Activated naive CD4-positive, alpha-beta T cell (primary cell): ENCODE measurements at places on chromosomes 6 and 20.

GRCh38 chr20:54221353-54221752 lies 13.5 kb downstream of the PFDN4 start:
- DNase-seq: no peak

DNA sequence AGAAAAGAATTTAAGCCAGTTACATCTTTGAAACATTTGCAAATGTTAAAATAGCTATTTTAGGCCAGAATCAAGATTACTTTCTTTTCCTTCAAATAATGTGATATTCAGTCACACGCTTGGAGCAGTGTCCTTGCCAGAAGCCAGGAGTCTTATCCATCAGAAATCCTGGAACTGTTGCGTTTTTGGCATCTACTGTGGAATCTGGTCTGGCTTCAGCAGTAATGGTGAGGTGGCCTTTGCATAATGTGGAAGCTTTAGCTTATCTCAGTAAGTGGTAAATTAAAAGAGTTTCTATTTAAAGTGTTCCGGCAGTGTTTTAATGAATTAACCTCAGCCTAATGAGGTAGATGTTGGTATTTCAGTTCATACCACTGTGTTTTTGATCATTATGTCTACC lies 97.6 kb downstream of the FIG4 start:
- no peak for DNase-seq

DNA sequence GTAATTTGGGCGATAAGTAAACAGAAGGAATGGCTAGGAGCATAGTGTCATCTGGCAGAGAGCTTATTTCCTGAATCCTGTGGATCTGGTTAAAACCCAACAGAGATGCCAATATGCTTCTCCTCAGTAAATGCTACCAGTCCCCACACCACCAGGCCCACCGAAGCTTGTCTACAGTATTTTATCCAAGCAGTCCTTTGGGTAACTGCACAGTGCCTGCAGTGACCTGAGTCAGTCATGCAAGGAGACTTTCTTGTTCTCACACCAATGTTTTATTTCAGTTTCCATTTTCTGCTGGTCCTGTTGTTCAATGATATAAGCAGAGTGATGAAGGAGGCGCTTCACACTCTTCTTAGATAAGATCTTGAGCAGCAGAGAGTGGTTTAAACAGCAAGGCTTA lies 326.3 kb downstream of the RIMS1 start:
- no peak for DNase-seq

GRCh38 chr6:96909811-96910210 lies 12.1 kb upstream of the NDUFAF4 start:
- DNase-seq: no peak

DNA sequence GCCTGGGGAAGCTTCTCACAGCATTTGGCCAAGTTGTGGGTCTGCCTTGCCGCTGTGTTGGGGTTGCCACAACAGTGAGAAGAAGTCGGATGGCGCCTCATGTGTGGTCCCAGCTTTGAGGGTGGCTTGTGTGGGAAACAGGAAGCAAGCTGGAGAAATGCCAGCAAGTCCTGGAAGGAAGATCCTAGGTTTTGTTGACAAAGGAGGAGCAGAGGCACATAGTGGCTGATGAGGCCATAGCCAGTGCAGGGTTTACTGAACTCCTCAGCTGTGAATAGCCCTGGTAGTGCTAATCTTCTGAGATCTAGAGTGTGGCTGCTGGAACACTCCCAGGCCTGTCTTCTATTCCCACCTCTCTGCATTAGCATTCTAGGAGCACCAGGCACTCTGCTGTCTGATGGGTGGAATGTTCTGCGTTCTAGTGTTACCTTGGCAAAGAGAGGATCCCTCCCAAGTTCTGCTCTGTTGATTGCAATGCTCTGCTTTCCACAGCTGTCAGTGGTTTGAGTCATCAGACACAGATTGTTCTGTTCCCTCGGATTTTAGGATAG lies 25.2 kb downstream of the SNPH start:
- DNase-seq: no peak

GRCh38 chr6:169960521-169960885 lies 209.1 kb downstream of the ERMARD start:
- no peak for DNase-seq

- no peak for DNase-seq
These were observed 53.6 kb downstream of the CDC40 start for GRCh38 chr6:110233770-110234374.

DNA sequence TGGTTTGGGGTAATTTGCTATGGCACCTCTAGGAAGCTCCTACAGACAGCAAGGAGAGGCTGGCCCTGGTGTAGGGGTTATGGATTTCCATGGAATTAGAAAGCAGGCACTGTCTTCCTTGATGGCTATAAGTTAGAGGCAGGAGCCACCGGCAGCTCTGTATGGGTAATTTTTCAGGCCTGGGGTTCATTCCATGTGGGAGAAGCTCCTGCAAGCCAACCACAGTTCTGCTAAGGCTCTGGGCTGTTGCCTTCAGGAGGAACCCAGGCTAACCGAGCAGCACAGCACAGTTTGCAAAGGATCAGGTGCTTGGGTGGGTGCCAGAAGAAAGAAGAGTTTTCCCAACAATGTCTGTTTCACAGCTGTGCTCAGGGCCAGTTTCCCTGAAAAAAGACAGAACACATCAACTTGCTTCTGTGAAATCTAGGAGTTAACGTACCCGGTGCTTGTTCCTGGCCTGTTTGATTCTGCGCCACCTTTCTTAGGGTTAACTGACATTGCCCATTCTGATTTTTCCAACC lies 162.8 kb upstream of the MYLIP start:
- no peak for DNase-seq

- no peak for DNase-seq
These were observed 15.4 kb downstream of the C6orf141 start for GRCh38 chr6:49565855-49566254.

DNA sequence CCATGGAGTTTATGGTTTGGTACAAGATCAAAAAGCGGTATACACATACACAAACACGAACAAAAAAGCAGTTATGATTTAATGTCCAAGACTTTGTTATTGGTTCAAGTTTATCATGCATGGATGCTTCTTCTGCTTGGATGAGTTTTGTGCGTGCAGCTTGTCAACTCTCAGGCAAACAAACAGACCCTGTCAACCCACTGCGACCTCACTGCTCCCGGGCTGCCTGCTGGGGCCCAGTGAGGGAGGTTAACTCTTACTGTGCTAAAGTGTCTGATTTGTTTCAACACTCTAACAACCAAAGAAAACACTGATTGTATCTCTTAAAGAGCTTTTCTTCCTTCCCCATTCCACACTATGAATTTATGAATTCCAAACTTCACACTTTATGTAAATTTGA lies 26.8 kb upstream of the DDR1 start:
- DNase-seq: no peak

GRCh38 chr6:65667916-65668656 lies 38.9 kb downstream of the EYS start:
- DNase-seq: no peak

DNA sequence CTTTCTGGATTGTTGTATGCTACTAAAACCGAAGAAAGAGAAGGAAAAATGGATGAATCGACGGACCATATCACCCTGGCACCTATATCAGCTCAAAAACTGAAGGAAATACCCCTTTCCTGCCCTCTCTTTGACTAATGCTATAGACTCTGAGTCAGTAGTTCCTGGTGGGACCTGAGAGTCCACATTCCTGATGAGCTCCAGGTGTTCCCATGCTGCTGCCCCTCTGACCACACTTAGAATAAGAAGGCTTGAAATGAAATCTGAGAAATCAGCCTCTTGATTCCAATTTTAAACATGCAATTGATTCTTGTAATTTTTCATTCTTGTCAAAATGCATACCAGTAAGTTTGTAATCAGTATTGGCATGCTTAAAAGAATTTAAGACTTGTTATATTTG lies 75.2 kb downstream of the PRL start:
- DNase-seq: no peak

DNA sequence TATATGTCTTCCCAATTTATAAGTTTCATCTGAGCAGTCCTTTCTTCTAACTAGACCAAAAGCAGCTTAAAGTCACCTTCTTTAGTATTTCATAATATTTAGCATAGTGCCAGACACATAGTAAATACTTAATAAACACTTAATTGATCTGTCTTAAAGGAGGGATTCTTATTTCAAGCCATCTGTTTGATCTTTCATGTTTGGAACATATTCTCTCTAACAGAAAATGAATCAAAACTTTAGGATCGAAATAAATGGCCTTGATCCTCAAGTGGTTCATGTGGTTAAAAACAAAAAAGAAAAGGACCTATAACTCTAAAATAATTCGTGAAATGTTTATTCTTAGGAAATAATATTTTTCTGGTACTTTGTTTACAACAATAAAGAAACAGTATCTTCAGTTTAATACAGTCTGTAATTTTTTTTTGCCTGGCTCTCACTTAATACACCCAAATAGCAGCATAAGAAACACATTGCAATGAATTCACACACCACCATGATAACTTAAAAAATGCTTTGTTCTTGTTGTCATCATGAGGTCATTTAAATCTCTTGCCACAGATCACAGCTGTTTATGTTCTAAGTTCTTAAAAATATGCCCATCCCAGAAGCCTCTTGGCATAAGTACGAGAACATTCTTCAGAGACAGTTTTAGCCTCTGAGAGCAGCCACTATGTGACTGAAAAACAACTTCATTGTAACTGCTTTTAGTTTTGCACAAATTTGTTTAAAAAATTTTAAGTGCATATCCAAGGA lies 48.1 kb downstream of the ESF1 start:
- DNase-seq: no peak

DNA sequence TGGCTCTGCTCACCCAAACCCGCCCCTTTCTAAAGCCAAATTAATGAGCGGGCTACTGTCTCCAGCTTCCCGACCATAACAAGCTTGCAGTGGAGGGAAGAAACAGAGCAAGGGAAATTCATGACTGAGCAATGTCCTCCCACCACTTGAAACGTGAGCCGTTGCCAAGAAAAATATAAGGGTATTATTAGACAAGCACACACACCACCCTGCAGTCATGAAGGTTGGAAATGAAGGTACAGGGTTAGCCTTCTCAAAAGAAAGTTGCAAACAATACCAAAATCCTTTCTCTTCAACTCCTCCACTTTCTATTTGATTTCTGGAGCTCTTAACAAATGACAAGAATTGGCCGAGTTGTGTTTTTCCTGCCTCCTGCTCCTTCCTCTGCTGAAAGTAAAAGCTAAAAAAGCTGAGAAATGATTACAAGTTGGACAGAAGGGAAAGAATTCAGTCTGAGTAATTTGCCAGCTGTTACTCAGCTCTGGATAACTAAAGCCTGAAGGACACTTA lies 151.1 kb upstream of the B3GAT2 start:
- no peak for DNase-seq

- no peak for DNase-seq
These were observed 367.9 kb upstream of the SLC35B3 start for GRCh38 chr6:8803181-8803760.

DNA sequence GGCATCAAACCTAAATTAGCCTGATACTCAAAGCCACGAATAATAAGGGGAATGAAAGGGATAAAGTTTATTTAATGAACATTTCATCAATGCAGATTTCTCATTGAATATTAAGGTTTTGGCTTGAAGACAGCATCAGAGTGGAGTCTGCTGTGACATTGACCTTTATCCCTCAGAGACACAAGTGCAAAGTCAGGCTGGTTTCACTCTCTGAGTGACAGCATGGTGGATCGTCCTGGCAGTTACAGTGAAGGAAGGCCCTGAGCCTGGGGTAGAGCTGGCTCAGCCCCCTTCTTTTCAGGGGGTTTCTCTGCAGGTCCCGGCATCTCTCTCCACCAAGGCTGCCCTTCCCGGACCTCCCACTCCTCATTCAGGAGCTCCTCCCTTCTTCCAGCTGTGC lies 503.1 kb downstream of the PREX1 start:
- DNase-seq: no peak

DNA sequence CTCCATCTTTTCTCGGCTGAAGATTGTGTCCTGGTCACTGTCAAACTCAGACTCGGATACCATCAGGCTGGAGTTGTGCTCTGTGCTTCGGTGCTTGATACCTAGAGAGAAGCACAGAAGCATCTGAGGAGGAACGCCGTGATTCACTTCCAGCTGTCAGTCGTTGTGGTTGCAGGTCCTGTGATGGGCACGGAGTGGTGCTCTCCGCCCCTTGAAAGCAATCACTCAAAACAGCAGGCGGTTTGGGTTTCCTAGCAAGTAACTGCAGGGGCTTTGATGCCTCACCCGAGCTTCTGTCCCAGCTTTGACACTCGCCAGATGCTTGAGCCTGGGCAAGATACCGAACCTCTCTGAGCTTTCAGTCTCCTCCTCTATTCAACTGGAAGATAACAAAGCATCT lies 52.5 kb downstream of the ALDH5A1 start:
- peak; percentile 5 for DNase-seq

GRCh38 chr6:155832596-155832995 lies 377.0 kb upstream of the NOX3 start:
- no peak for DNase-seq

DNA sequence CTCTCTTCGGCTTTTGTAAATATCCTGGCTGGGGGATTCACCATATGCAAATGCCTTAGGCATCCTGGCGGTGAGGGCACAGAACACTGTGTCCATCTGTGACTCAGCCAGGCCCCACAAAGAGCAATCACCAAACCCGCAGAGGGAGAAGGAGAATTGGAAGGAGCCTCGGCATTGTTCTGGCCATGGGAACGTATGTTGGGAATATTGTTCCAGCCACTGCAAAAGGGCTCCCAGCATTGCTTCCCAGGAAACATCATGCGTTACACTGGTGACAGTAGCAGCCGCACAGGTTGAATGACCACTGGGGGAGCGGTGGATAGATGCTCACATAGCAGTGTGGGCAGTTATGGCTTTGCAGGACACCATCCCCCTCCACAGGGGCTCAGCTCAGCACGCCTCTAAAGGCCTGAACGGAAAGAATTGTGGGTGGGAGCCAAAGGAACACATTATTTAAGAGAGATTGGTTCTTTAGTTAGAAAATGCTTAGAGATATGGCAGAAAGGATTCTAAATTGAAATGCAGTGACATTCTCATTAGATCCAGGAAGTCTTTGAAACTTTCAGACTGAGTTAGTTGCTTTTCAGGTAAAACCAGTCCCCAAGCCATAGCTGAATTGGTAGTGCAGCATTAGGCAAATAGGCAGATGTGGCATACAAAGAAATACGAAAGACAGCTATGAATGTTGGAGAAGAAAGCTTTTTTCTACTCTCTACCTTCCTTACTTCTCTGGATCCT lies 104.3 kb downstream of the RNF144B start:
- DNase-seq: no peak

DNA sequence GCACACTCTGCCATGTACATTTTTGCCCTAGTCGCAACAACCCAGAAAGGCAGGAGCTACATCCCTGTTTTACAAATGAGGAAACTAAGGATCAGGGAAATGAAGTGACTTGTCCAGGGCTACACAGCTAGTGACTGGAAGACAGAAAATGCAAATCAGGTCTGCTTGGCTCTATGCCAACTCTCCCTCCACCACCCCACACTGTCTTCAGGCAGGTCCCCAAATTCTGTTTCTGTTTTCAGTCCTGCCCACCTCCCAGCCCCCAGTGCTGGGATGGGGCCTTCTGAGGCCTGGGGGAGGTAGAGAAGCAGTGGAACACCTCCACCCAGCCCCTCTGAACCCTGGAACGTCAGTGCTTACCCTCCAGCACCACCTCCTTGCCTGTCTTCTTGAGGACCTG lies 5.1 kb downstream of the SNTA1 start:
- DNase-seq: no peak

- DNase-seq: no peak
These were observed 54.9 kb upstream of the PDE10A start for GRCh38 chr6:165717732-165718465.
